SIG-M5 (cell line): ENCODE measurements at places on chromosomes 7 and 10.
A peak's percentile ranks its signal among the peaks of the same experiment; 100 is the strongest.

GRCh38 chr7:34840176-34840785 lies 182.3 kb downstream of the NPSR1 start:
- no peak for DNase-seq

GRCh38 chr10:96651998-96652431 lies 65.2 kb upstream of the TM9SF3 start:
- DNase-seq: peak; percentile 60

DNA sequence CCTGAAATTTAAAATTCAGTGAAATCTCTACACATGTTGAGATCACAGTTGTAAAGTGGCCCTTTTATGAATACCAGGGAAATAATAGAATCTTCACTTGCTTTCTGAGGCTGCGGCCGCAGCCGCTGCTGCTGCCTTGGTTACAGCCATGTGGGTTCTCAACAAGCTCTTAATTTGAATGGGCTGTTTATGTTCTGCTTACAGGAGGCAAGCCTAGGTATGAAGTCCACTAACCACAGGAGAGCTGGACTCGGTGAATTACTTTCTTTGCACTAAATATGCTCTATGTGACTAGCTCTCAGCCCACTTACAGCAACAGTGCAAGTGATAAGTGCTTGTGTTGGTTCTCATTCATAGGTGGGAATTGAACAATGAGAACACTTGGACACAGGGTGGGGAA lies 410.8 kb downstream of the SFMBT2 start:
- no peak for DNase-seq

- no peak for DNase-seq
Measured at GRCh38 chr10:30070001-30070685, 10.8 kb upstream of the JCAD start.

DNA sequence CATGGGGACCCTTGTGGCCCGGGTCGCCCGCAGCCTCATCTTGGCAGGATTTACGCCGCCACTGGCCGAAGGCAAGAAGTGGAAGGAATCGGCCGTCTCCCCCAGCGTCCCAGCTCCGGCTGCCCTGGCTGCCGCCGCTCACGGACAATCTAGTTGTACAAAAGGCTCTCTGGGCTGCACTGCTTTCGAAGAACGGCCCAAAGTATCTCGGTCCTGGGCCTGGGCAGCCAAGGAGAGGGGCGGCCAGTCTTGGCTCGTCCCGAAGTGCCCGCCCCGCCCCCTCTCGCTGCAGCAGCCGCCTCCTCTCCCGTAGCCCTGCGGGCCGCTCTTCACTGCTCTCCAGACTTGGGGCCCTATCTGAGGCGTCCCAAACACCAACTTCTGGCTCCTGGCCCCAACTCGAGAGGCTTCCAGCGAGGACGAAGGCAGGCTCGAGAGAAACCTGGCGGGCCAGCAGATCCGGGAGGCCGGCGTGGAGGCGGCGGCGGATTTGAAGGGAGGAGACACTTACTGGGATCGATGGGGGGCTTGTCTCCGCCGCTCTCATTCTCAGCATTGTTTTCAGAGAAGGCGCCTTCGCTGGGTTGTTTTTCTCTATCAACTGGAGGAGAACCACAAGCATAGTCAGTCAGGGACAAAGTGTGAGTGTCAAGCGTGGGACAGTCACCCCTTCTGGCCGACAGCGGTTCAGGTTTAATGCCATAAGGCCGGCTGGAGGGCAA lies 809 bp downstream of the HOXA9 start:
- DNase-seq: no peak
